ENCODE measurements at places on chromosomes 11 and 22.

DNA sequence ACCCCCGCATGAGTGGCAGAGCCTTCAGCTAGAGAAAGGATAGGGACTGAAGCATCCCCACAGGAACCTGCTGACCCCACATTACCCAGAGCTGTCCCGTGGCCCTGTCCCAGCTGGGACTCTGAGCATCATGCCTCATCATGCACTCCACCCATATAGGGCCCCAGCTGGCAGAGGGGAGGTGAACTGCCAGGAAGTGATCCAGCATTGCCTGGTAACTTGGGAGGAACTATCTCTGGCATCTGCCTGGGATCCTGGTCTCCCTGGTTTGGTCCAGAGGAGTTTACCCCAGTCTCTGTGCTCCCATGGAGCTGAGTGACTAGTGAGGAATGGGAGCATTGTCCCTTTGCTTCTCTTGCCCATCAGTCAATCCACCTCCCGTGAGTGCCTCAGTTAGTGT, 228.8 kb downstream of the GRIK4 start:
- no peaks in the 10 kb centered on the region for H3K4me1 ChIP-seq
- peaks cover 10% of the 10 kb centered on the region for H3K27me3 ChIP-seq
- no peaks in the 10 kb centered on the region for H3K36me3 ChIP-seq
- no peak overlapping the region for H3K4me3 ChIP-seq
- H3K27ac ChIP-seq: no peak overlapping the region

DNA sequence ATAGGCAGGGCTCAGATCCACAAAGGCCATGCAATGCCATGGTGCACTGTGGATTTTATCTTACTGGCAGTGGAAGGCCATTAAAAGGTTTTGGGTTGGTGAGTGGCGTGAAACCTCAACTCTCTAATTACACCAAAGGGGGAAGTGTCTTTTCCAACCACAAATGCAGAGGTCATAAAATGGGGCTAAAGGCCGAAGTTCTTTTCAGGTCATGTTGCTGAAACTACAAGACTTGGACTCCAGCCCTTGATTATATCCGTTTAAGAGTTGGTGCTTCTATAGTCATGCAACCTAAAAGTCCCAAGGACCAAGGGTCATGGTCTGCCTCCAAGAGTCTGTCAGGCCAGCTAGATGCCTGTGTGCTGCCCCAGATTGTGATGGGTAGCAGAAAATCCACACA, 434.3 kb downstream of the RAB38 start:
- no peak overlapping the region for H3K27ac ChIP-seq
- H3K4me1 ChIP-seq: no peaks in the 10 kb centered on the region
- H3K36me3 ChIP-seq: no peaks in the 10 kb centered on the region
- H3K4me3 ChIP-seq: no peak overlapping the region

- no peak for DNase-seq
- H3K4me1 ChIP-seq: no peaks in the 10 kb centered on the region
- no peak overlapping the region for H3K4me3 ChIP-seq
- no peaks in the 10 kb centered on the region for H3K27me3 ChIP-seq
- no peak overlapping the region for H3K27ac ChIP-seq
- H3K36me3 ChIP-seq: no peaks in the 10 kb centered on the region
These were observed 26.2 kb upstream of the ME3 start for GRCh38 chr11:86698639-86699038.

DNA sequence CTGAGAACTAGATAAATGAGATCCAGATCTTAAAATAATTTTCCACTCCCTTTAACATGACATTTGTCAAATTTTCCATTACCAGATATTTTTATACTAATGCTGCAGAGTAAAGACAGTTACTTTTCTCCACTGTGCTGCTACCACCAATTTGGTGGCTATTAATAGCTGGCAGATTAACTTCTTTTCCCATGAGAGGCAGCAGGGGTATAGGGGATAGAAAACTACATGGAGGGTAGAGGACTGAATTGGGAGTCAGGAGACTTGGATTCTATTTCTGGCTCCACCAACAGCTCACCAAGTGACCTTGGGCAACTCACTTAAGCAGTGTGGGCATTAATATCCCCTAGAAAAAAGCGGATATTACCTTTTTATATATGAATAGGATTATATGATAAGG, 69.2 kb downstream of the KIF18A start:
- no peaks in the 10 kb centered on the region for H3K36me3 ChIP-seq
- H3K4me3 ChIP-seq: no peak overlapping the region
- DNase-seq: no peak
- no peaks in the 10 kb centered on the region for H3K4me1 ChIP-seq
- no peak overlapping the region for H3K27ac ChIP-seq

- no peaks in the 10 kb centered on the region for H3K27me3 ChIP-seq
- no peak for DNase-seq
- peaks cover 89% of the 10 kb centered on the region for H3K4me1 ChIP-seq
- H3K4me3 ChIP-seq: peak overlapping the region; percentile 30
- peaks cover 74% of the 10 kb centered on the region for H3K36me3 ChIP-seq
These were observed 33.3 kb downstream of the CD6 start for GRCh38 chr11:61004761-61005181.

DNA sequence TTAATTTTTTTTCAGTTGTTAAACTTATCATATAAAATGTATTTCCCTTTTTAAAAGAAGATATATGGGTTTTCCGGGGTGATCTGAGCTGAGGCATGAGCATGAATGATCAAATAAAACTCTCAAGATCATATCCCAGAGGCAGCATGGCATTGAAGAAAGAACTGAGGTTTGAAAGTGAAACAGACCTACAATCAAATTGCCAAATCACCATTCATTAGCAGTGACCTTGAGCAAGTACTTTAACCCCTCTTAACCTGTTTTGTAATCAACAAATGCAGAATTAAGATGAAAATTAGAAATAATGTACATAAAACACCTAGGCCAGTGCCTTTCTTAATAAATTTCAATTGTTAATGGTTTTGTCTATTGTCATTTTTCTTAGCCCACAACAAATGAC, 116.0 kb downstream of the RBFOX2 start:
- H3K36me3 ChIP-seq: no peaks in the 10 kb centered on the region
- H3K4me1 ChIP-seq: no peaks in the 10 kb centered on the region
- peaks cover 9% of the 10 kb centered on the region for H3K27me3 ChIP-seq
- H3K4me3 ChIP-seq: no peak overlapping the region
- H3K27ac ChIP-seq: no peak overlapping the region

- no peak for DNase-seq
- H3K4me3 ChIP-seq: no peak overlapping the region
These were observed 25.3 kb upstream of the TBCEL start for GRCh38 chr11:120998581-120998980.

- H3K36me3 ChIP-seq: no peaks in the 10 kb centered on the region
- H3K4me1 ChIP-seq: peaks cover 14% of the 10 kb centered on the region
- DNase-seq: no peak
- no peak overlapping the region for H3K27ac ChIP-seq
- no peak overlapping the region for H3K4me3 ChIP-seq
These were observed 17.3 kb upstream of the EIF3D start for GRCh38 chr22:36546092-36546804.

GRCh38 chr22:37017356-37017755, 1.9 kb downstream of the TST start:
- no peak overlapping the region for H3K4me3 ChIP-seq
- H3K27me3 ChIP-seq: no peaks in the 10 kb centered on the region
- no peaks in the 10 kb centered on the region for H3K36me3 ChIP-seq

GRCh38 chr22:20273758-20274181, 5.7 kb upstream of the RTN4R start:
- no peak for DNase-seq
- no peak overlapping the region for H3K27ac ChIP-seq
- peaks cover under 1% of the 10 kb centered on the region for H3K4me1 ChIP-seq

GRCh38 chr22:25650833-25651232, 86.4 kb downstream of the GRK3 start:
- H3K4me3 ChIP-seq: no peak overlapping the region
- H3K4me1 ChIP-seq: no peaks in the 10 kb centered on the region
- no peak overlapping the region for H3K27ac ChIP-seq
- H3K36me3 ChIP-seq: no peaks in the 10 kb centered on the region

- peaks cover 22% of the 10 kb centered on the region for H3K4me1 ChIP-seq
- no peak within 1 kb of the TSS for H3K27ac ChIP-seq
- no peaks in the 10 kb centered on the region for H3K36me3 ChIP-seq
These were observed at the start of gene MAPK12 for GRCh38 chr22:50261615-50262459. MAPK12 (minus strand) TSS chr22:50261683; CDS start chr22:50261509, 174 bp downstream.

GRCh38 chr11:113131036-113131775, 170.0 kb downstream of the NCAM1 start:
- DNase-seq: no peak
- no peaks in the 10 kb centered on the region for H3K36me3 ChIP-seq
- no peak overlapping the region for H3K27ac ChIP-seq
- H3K4me1 ChIP-seq: no peaks in the 10 kb centered on the region
- peaks cover 1% of the 10 kb centered on the region for H3K27me3 ChIP-seq

DNA sequence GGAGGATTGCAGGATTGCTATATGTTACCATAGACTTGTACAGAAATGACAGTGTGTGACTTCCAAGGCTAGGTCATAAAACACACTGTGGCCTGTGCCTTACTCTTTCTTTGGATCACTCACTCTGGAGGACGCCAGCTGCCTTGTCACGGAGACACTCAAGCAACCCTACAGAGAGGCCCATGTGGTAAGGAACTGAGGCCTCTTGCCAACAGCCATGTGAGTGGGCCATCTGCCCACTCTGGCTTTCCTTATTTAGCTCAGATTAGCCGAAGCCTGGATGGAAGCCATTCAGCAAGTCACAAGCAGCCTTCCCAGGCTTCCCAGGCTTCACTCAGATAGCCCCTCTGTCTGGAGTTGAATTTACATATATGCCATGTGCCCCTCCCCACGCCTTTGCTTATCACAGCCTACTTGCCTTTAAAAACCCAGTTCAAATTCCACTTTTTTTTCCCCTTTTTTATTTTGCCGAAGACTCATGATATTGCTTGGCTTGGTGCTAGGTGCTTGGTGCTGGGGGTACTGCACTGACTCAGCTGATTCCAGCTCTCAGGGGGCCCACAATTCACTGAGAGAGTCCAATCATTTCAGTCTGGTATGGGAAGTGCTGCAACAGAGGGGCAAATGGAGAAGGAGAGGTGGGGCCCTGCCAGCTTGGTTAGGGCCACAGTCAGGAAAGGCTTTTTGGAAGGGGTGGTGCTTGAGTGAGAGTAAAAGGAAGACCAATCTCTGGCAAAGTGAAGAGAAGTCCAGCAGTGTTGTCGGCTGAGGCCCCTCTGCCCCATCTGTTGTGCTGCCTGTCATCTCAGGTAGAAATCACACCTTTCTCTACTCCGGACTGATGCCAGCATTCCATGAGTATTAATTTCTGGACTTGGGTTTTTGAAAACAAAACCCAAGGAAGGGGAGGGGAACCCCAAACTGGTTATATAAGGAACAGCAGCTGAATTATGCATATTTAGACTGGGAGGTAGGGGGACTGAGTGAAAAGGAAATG, 14.5 kb upstream of the P4HA3 start:
- DNase-seq: no peak
- no peak overlapping the region for H3K27ac ChIP-seq
- H3K4me3 ChIP-seq: no peak overlapping the region
- H3K36me3 ChIP-seq: no peaks in the 10 kb centered on the region
- H3K27me3 ChIP-seq: peaks cover 4% of the 10 kb centered on the region

GRCh38 chr11:12474871-12475270, 97.5 kb downstream of the PARVA start:
- DNase-seq: no peak
- H3K27me3 ChIP-seq: no peaks in the 10 kb centered on the region
- H3K36me3 ChIP-seq: no peaks in the 10 kb centered on the region
- no peaks in the 10 kb centered on the region for H3K4me1 ChIP-seq
- H3K4me3 ChIP-seq: no peak overlapping the region

DNA sequence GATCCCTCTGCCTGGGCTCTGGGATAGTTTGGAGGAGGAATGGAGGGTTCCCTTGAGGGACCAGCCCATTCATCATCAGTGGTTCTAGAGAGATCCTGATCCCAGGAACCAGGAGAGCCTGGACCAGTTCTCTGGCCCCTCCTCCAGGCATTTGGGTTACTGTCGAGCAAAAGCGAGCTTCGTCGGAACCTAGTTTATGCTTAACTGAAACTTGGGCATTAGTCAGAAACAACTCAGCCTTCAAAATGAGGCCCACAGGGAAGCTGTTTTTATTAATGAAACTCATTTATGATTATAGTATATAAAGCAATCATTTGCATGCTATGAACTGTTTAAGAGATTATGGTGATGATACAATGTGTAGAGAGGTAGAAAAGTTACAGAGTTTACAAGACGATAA, 61.4 kb downstream of the LIF start:
- peaks cover 18% of the 10 kb centered on the region for H3K4me1 ChIP-seq
- DNase-seq: no peak
- no peak overlapping the region for H3K27ac ChIP-seq
- H3K4me3 ChIP-seq: no peak overlapping the region

GRCh38 chr11:59551659-59552521, 40.6 kb downstream of the OR4D9 start:
- peak; percentile 35 for DNase-seq
- H3K4me3 ChIP-seq: peak overlapping the region; percentile 57
- no peaks in the 10 kb centered on the region for H3K27me3 ChIP-seq
- H3K27ac ChIP-seq: no peak overlapping the region

GRCh38 chr11:128859563-128860441, 7.3 kb downstream of the KCNJ1 start:
- no peaks in the 10 kb centered on the region for H3K36me3 ChIP-seq
- peak; percentile 85 for DNase-seq
- H3K4me1 ChIP-seq: peaks cover 9% of the 10 kb centered on the region
- no peak overlapping the region for H3K4me3 ChIP-seq
- no peak overlapping the region for H3K27ac ChIP-seq
- no peaks in the 10 kb centered on the region for H3K27me3 ChIP-seq

GRCh38 chr11:73400293-73400692, 24.1 kb downstream of the RELT start:
- H3K27me3 ChIP-seq: no peaks in the 10 kb centered on the region
- H3K36me3 ChIP-seq: peaks cover 24% of the 10 kb centered on the region
- H3K4me1 ChIP-seq: no peaks in the 10 kb centered on the region

DNA sequence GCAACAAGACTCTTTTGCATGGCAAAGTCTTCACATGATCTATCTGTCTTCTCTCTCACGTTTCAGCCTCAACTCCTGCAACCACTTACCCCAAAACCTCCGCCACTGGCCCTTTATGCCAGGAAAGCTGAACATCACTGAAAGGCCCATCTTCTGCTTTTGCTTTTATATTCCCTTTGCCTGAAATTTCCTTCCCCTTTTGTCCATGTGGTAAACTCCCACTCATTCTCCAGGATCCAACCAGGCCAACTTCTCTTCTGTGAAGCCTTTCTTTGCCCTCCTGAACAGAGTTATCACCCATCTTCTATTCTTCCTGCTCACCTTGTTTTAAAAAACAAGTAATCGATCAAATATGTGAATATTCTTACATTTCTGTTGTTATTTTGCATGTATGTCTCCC, 117.8 kb downstream of the WNT11 start:
- H3K4me1 ChIP-seq: no peaks in the 10 kb centered on the region
- no peak for DNase-seq
- H3K4me3 ChIP-seq: no peak overlapping the region
- H3K27ac ChIP-seq: no peak overlapping the region

DNA sequence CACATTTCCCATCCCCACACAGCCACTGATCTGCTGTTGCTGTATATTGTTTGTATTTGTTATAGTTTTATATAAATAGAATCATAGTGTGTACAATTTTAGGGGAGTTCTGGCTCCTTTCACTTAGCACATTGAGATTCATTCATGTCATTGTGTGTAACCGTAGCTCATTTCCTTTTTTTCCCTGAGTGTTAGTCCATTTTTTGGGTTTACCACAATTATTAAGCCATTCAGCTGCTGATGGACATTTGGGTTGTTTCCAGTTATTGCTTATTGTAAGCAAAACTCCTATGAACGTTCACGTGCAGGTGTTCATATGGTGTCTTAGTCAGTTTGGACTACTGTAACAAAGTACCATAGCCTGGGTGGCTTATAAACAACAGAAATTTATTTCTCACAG, 33.6 kb upstream of the ADORA2A start:
- H3K4me3 ChIP-seq: no peak overlapping the region

- H3K4me3 ChIP-seq: no peak overlapping the region
- H3K36me3 ChIP-seq: no peaks in the 10 kb centered on the region
- H3K27me3 ChIP-seq: no peaks in the 10 kb centered on the region
- H3K27ac ChIP-seq: no peak overlapping the region
These were observed 134.0 kb downstream of the KIF18A start for GRCh38 chr11:27973851-27974536.
